SK-MEL-5 (cell line): ENCODE measurements at places on chromosomes 5 and 9.
A peak's percentile ranks its signal among the peaks of the same experiment; 100 is the strongest.

- peak; percentile 30 for DNase-seq
Measured at GRCh38 chr5:65102976-65103711, 334.4 kb downstream of the CWC27 start.

DNA sequence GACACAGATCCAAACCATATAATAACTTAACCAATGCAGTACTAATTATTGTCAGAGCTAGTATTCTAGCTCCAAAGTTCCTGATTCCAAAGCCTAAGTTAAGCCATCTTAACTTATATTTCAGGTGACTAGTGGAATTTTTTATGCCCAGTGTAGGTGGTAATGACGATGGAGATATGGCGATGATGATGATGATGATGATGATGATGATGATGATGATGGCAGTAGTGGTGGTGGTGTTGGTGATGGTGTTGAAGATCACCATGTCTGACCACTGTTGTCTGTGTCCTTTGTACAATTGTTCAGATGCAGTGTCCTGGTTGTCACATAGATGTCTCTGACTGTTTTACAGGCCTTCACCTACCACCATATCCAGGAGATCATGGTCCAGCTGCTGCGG lies 139.9 kb downstream of the INSYN2B start:
- DNase-seq: no peak

- no peak for DNase-seq
Measured at GRCh38 chr9:125074976-125075375, 68.4 kb downstream of the SCAI start.

DNA sequence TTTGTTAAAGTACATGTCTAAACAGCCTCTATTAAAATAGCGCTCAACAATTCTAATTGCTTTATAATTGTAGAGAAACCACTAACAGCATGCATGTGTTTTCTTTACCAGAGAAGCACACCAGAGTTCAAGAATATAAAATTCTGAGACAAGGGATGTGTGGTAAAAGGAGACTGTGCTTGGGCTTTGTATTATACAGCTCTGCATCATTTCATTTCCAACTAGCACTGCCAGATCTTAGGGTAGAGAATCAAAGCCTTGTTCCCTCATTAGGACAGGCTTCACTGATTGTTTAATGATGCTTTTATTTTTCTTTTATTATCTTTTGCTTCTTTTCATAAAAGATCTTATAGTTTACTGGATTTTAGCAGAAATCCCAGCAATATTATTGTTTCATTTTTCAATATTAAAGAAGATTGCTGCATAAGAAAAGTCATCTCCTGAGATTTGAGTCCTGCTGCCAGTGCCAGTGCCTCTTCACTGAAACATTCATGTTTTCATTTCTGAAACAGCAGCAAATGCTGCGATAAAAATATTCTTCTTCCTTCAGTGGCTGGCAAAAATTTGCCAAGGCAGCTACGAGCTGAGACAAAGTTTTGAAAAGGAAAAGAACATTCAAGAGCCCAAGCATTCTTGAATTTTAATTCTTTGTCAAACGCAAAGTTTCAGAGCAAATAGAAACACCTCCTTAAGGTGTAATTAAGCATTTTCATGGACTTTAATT lies 491.0 kb upstream of the PIK3R1 start:
- no peak for DNase-seq

- peak; percentile 52 for DNase-seq
Measured at GRCh38 chr5:133610489-133611356, 1.6 kb downstream of the FSTL4 start.

DNA sequence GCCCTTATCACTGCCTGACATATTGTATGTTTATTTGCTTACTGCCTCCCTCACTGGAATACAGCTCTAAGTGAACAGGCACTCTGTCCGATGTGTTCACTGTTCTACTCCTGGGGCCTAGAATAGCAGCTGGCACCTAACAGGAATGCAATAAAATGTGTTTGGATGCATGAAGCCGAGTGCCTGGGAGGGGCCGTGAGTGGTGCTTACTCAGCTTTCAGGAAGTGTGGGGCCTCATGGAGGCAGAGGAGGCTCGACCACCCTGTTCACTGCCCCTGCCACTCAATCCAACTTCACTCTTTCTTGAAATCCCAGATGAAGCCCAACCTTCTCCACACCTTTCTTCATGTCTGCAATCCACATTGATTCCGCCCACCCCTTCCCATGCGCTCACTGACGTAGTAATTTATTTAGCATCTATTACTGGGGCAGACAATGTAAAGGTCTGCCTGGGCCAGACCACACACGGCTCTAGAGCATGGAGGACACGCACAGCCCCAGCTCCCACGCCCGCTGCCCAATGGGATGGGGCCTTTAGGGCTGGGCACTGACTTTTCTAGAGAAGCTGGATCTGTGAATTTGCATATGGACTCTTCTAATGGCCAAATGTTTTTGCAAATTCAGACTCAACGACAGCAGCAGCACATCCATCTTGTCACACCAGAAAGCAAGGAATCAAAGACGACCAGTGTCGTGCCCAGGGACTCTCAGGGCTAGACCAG lies 21.3 kb downstream of the TBC1D9B start:
- no peak for DNase-seq

- DNase-seq: no peak
Measured at GRCh38 chr5:176901260-176902101, 2.3 kb upstream of the HK3 start.

GRCh38 chr5:142219146-142219545 lies 105.7 kb downstream of the SPRY4 start:
- DNase-seq: no peak

GRCh38 chr5:132489871-132490483 lies 596 bp downstream of the IRF1 start:
- DNase-seq: no peak

DNA sequence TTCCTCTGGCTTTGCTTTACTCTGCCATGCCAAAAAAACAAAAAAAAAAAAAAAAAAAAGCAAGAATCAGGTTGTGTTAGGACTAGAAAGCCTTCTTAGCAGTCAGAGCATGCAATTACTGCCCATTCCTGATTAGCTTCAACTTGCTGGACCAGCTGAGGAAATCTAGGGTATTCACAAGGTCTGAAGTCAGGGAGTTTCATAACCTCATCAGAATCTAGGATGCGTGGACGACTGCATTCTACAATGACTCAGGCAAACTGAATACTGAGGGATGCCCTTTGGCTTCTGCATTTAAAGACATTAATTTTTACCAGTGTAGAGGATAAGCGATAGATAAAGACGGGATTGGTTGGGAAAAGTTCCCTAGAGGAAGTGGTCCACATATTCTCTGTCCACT lies 39.2 kb upstream of the SHOC1 start:
- DNase-seq: no peak

DNA sequence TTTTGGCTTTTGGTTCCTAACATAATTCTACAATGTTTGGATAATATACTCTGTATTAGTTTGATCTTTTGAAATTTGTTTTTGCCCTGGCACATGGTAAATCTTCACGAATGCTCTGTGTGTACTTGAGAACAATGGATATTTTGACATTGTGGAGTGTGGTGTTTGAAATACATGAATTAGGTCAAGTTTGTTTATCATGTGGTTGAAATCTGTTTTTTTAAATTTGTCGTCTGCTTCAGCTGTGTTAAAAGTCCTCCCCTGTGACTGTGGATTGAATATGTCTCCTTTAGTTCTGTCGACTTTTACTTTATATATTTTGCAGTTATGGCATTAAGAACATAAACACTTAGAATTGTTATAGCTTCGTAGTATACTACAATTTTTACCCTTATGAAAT lies 60.3 kb downstream of the DUSP1 start:
- no peak for DNase-seq

DNA sequence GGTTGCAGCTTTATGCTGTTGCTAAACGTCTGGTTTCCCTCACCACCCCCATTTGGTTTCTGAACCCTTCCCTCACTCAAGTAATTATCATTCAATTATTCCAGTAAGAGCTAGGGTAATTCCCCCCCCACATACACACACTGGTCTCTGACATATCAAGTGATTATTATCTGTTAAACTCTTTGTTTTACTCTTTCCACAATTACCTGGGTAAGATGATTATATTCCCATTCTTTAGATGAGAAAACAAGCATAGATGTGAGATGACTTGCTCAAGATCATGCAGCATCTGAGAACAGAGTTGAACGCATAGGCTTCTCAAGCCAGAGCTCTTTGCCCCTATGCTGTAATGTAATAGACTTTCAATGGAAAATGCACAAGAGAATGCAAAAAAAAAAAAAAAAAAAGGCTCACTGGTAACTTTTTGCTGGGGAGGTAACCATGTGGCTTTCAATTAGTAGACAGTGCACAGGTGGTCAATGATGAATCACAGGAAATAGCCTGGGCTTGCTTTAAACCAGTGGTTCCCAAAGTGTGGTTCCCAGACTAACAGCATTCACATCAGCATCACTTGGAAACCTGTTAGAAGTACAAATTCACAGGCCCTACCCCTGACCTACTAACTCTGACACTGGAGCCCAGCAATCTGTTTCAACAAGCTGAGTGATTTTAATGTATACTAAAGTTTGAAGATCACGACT lies 87.6 kb downstream of the PIK3R1 start:
- no peak for DNase-seq

DNA sequence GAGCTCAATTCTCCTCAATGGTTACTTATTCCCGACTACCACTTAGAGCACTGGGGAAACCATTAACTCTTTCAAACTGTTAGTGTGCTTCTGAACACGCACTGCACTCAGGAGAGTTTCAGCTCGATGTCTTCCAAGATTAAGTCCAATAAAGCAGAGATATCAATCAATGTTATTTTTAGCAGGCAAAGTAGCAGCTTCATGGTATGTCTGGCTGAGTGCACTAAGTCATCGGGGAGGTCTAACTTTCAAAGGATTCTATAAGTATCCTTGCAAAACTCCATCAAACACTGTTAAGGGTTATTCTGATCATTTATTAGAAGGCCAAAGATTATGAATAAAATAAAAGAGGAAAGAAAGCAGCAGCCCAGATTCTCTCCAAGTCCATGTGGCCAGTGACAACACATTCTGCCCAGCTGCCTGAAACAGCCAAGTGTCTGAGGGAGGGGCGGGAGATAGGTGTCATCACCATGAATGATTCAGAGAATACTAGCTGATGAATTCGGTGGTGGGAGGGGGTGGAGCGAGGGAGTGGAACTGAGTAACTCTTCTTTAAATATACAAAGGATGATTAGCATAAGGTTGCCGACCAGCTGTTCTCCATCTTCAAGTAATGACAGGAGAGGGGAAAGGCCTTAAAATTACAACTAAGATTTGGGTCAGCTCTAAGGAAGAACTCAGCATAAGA lies 21.3 kb downstream of the NREP start:
- DNase-seq: no peak

DNA sequence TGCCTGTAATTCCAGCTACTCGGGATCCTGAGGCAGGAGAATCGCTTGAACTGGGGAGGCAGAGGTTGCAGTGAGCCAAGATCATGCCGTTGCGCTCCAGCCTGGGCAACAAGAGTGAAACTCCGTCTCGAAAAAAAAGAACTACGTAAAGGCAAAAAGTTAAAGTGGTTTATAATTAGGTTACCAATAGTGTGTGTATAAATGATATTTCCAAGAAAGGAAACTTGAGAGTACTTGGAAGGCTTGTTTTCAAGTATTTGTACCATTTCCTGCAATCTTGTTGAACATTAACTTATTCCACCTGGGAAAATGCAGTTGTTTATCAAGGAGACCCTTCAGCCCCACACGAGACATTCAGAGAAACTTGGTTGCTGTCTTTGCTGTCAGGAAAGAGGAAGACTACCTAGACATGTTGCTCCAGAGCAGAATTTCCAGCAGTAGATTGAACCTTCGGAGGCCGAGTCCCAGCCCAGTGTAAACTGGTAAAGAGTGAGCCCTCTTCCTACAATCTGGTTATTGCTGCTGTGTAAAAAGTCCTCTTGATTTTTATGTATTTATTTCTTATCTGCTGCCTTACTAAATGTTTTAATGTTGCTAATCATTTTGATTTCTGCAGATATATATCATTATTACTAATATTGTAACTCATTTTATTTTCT lies 30.1 kb downstream of the STXBP1 start:
- no peak for DNase-seq

DNA sequence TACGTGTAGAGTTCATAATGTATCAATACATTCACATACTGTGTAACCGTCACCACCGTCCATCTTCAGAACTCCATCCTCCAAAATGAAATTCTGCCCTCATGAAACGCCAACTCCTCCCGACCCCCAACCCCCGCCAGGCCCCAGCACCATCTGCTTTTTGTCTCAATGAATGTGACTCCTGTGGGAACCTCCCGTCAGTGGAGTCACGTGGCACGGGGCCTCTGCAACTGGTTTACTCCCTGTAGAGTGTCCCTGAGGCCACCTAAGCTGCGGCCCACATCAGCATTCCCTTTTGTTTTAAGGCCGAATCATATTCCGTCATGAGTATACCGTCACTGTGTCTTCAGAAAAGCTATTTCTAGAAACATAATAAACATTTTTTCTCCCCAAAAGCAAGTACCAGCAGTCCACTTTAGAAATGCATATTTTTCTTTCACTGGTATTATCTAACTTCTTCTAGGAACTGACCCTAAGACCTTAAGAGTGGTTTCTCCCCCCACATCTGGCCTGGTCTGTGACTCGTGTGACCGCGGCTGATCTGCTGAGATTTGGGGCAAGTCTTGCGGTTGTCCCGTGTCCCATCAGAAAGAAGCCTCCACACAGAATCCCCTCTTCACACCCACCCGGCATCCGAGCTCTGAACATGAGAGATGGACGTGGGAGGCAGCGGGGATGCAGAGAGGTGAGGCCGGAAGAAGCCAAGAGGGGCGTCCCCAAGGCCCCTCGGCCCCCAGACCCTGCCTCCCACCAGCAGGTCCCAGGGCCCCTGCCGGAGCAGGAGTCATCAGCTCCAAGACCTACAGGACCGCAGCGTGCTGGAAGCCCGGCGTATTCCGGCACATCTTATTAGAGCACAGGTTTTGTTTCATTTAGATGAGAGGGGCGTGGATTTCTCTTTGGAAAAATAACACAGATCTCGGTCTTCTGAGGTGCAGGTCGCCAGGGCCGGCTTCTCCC lies 38.3 kb downstream of the SLC6A3 start:
- DNase-seq: no peak

DNA sequence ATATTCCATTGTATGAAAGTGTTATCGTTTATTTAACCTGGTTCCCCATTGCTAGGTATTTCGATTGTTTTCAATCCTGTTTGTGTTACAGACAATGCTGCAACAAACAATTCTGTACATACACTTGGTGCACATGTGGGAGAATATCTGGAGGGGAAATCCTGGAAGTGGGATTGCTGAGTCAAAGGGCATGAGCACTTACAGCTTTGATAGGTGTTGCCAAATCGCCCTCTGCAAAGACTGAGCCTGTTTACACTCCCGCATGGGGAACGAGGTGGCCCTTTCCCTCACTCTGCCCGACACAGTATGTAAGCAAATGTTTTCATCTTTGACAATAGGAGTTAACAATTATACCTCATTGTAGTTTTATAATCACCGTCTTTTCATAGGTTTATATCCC lies 66.2 kb downstream of the PDE6A start:
- no peak for DNase-seq

GRCh38 chr9:38051780-38052546 lies 17.1 kb downstream of the SHB start:
- DNase-seq: no peak

DNA sequence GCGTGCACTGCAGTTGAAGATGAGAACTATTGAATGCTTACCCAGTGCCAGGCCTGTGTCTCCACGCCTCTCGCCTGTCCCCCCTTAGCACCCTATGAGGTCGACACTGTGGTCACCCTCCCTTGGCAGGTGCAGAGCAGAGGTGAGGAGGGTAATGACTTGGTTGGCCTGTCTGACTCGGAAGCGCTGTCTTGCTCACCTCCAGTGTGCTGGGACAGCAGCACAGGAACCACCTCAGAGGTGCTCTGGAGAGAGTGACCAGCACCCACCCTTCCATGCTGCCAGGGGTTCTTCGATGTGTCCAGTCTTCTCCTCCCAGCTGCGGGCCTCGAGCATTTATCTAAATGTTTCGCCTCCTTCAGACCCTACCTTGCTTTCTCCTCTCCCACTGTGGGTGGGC lies 178.3 kb upstream of the IRX2 start:
- DNase-seq: no peak
